ENCODE measurements at places on chromosomes 2 and 18.
A peak's percentile ranks its signal among the peaks of the same experiment; 100 is the strongest.

DNA sequence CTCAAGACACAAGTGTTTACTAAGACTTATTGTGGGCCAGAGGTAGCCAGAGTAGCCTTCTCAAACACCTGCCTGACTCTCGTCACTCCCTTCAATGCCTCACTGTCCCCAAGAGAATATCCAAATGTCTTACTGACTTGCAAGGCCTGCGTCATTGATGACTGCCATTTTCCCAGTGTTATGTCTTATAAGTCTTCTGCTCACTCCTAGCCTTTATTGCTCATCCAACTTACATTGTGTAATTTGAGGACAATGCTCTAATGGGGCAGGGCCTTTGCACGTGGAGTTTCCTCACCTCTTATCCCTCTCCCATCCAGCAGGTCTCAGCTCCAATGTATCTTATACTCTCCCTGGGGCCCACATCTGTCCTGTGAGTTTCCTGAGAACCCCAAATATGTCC, 10.1 kb upstream of the CD226 start:
- no peak for DNase-seq

GRCh38 chr2:182391443-182391842, 35.4 kb downstream of the PDE1A start:
- no peak for DNase-seq

DNA sequence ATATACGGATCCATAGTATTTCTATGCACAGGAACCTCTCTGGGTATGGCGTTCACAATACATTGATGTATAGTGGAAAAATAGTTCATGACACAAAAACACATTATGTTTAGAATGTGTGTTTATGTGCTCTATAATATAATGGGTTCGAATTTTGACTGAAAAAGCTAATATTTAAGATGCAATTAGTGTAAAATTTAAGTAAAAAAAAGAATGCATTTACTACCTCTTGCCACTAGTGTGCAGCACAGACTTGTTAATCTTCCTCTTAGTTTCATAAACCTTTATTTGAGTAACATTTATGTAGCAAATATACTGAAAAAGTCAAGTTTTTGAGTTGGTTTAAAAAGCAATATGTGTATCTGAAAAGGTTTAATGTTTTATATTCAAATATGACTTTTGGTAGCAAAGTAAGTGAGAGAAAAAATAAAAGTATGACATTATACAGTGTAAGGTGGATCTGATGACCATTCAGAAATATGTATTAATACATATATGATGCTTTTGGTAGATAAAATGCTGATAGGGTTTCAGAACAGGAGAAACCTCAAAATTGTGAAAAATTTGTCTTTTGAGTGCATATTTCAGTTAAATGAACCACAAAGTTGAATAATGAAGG, 49.4 kb downstream of the CCDC102B start:
- DNase-seq = no peak

DNA sequence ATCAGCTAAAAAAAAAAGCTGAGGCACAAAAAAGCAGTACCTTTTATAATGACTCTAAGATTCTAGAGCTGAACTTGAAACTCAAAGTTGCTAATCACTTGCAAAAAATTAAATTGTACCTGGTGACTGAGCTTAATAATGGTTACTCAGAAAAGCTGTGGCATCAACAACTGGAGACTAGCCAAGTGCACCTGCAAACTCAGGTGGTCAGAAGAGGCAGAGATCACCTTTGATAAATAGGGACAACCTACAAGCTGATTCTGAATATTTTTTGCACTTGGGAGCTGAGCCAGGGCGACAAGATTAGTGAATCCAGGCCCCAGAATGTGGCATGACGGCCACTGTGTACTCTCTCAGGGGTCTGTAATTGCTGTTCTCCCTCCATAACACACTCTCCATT, 3.0 kb downstream of the ABHD3 start:
- no peak for DNase-seq

DNA sequence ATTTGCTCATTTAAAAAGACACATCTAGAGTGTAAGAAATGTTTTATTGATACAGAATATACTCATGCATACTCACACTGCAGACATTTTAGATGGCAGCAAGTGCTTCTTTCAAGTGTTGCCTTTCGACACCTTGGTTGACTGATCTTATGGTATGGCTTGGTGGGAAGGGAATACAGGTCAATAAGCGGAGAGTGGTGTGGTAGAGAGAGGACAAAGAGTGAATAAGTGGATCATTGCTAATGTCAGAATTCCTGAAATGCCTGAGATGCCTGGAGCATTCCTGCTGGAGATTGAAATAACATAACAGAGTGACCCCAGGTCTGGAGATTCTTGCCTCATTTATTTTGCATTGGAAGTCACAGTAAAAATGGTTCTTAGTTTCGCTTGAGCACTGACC, 76.7 kb downstream of the RND3 start:
- peak; percentile 13 for DNase-seq

DNA sequence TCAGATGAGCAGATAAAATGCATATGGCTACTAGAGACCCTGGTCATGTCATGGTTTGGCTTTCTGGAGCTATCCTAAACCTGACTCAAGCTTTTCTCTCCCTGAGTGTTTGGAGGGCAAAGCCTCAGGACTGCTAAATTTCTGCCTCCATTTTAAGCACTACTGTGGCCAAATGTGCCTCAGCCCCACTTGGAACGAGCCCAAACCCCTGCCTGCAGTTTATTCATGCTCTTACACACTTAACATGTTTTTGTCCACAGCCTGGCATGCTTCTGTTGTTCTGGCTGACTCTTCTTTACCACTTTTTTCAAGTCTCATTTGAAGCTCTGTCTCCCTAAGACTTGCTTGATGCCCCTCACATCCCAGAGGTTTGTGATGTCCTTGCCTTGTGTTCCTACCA, 24.7 kb downstream of the MGAT5 start:
- no peak for DNase-seq

DNA sequence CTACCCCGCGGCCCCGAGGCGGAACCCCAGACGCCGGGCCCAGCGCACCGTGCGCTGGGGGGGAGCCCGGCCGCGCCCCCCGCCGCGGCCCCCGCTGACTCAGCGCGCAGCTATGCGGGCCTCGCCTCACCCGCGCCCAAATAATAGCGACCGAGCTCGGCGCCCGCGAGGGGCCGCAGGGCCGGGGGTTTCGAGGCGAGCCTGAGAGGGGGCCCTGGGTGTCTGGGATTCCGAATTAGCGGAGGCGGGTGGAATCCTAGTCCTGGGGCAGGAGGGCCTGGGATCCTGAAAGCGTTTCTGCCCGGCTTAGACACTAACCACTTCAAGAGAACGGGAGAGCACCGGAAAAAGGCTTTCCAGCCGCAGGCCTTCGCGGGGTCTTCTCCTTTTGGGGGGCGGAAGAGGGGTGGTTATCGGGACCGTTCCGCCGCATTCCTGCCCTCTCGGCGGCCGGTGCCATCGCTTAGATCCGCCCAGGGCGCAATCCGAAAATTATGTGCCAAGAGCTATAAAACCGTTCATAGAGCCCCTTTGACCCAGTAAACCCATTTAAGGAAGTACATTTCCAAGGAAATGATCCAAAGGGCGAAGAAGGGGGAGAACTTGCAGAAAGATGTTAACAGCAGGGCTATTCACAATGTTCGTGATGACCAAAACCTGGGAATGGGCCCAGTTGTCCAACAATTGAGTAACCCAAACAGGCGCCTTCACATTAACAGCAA, 681 bp upstream of the ROCK2 start:
- DNase-seq = peak; percentile 72

DNA sequence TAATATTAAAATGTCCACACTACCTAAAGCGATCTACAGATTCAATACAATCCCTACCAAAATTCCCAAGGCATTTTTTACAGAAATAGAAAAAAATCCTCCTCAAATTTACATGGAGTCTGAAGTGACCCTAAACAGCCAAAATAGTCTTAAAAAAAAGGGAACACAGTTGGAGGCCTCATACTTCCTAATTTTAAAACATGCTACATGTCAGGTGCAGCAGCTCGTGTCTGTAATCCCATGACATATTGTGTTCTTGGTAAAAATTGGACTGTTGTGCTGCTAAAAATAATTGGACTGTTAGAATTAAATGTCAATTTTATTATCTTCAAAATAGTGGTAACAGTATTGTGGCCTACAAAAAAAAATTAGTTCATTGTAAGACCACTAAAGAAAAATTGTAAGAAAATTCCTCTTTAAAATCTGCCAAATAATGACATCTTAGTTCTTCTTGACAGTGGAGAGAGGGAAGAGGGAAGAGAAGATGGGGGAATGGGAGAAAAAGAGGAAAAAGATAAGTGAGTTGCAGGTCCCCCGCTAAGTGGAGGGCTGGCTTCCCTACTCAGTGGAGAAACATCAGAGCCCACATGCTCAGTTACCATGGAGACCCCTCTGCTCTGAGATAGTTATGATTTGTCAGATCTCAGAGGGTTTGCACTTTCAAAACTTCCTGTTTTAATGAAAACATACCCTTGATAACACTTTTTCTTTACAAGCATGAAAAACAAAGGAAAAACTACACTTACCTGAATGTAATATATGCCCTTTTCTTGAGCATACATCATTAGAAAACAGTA, 46.5 kb downstream of the UNC50 start:
- no peak for DNase-seq

- DNase-seq = no peak
Observed at GRCh38 chr2:218015586-218016521, 13.1 kb upstream of the TNS1 start.

Data from T1000 (cell line).